CD8-positive, alpha-beta memory T cell (primary cell): ENCODE measurements at places on chromosomes 2 and 18.
A peak's percentile ranks its signal among the peaks of the same experiment; 100 is the strongest.

DNA sequence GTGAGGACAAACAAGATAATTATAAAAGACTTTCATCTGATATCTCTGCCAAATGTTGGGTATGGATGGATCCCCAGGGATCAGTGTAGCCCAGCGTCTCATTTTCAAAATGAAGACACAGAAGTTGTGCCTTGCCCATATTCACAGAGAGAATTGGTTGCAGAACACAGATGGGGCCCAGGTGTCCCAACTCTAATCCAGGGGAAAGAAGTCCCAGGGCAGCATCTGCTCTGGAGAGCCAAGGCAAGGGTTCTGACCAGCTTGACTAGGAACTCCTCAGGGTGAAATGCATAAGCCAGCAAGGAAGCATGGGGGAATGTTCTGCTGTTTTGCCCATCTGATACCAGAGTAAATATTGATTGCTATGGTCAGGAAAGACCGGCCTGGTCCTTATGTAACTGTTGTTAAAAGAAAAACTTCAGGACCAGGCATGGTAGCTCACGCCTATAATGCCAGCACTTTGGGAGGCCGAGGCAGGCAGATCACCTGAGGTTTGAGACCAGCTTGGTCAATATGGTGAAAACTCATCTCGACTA lies 68.7 kb upstream of the CABLES1 start:
- no peak for DNase-seq
- H3K27me3 ChIP-seq: no peaks in the 10 kb centered on the region
- H3K4me3 ChIP-seq: no peak overlapping the region

DNA sequence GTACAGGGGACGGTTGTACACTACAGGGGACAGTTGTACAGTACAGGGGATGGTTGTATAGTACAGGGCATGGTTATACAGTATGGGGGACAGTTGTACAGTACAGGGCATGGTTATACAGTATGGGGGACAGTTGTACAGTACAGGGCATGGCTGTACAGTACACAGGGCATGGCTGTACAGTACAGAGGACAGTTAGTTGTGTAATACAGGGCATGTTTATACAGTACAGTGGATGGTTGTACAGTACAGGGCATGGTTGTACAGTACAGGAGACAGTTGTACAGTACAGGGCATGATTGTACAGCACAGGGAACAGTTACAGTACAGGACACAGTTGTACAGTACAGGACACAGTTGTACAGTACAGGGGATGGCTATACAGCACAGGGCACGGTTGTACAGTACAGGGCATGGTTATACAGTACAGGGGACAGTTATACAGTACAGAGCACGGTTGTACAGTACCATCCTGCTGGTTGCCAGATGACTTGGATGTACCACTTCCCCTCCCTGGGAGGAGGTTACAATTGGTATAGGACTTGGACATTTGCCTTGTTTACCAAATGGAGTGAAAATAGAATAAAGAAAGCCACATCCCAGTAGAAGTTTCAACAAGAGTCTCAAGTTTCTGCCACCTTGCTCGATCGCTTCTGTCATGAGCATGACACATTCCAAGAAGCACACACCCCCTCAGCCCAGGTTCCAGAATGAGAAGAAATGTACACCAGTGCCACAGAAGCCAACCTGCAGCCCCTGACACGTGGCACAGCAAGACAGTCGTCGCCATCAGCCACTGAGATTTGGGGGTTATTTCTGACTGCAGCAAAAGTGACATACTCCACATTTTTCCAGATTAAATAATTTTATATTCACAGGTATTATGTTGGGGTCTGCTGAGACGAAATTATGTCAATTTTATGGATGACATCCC lies 16.0 kb downstream of the CYRIA start:
- no peak overlapping the region for H3K27ac ChIP-seq
- no peaks in the 10 kb centered on the region for H3K4me1 ChIP-seq
- DNase-seq: no peak
- no peaks in the 10 kb centered on the region for H3K36me3 ChIP-seq

DNA sequence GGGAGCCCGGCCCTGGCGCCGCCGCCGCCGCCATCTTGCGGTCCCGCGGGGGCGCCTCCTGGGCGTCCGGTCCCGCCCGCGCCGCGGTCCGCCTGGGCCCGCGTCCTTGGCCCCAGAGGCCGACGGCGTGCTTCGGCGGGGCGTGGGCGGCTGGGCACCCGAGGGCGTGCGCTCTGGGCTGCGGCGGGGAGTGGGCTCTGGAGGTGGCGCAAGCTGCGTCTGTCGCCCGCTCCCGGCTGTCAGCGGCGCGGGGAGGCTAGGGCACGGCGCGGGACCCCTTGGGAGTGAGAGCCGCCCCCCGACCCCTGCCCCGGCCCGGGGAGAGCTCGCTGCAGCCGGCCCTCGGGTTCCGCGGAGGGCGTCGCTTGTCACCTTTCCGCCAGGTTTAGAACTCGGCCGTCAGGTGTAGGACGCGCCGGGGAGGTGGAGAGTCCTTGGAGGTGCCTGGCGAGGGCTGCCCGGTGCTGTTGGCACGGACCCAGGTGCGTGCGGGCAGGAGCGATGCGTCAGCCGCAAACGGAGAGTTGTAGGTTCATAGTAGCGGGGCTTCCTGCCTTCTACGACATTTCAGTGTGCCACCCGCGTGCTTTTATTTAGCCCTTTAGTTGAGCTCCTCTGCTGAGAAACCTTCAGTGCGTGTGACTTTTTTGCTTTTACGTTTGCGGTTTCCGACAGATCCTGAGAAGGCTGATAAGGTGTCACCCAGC lies 921 bp downstream of the VAPA start:
- no peaks in the 10 kb centered on the region for H3K36me3 ChIP-seq
- peak overlapping the region; percentile 88 for H3K27ac ChIP-seq
- H3K4me3 ChIP-seq: peak overlapping the region; percentile 65

DNA sequence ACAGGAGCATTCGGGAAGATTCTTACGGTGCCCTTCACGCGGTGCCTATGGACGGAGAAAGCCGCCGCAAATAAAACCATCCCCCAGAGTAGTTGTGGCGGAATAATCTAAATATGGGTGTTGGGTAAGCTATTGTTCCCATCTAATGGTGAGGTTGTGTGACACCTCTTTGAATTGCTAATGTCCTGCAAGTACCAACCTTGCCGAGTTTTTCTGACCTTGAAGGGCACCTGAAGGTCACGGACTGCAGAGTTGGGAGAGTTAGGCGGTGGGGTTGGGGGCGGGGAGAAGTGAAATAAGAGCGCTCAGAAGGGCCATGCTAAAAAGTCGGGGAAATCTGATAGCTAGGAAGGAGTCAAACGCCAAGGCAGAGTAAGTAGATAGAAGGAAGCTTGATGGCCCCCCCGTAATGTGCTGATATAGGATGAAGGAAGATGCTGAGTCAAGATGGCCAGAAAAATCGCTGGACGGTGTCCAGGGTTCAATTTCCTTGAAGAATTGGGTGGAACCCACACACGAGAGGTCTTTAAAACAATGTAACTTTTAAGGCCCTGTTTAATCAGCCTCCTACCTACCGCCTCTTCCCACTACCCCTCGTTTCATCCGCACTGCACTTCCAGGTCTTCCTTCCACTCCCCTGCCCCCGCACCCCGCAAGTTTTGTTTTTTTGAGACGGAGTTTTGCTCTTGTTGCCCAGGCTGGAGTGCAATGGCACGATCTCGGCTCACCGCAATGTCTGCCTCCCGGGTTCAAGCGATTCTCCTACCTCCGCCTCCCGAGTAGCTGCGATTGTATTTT lies 600 bp downstream of the KATNAL2 start:
- H3K27ac ChIP-seq: peak overlapping the region; percentile 15
- no peaks in the 10 kb centered on the region for H3K36me3 ChIP-seq
- H3K27me3 ChIP-seq: no peaks in the 10 kb centered on the region
- H3K4me1 ChIP-seq: peaks cover 23% of the 10 kb centered on the region
- H3K4me3 ChIP-seq: peak overlapping the region; percentile 27
- DNase-seq: no peak

GRCh38 chr2:205998583-205998982 lies 87.4 kb downstream of the INO80D start:
- H3K27me3 ChIP-seq: no peaks in the 10 kb centered on the region
- H3K36me3 ChIP-seq: peaks cover 7% of the 10 kb centered on the region
- no peak overlapping the region for H3K27ac ChIP-seq
- no peak for DNase-seq
